ENCODE measurements at places on chromosomes 2 and 18. TPM values are rescaled to one million over a fixed set of nuclear protein-coding genes. Genes with fewer than 3 reads are reported as not detected.

DNA sequence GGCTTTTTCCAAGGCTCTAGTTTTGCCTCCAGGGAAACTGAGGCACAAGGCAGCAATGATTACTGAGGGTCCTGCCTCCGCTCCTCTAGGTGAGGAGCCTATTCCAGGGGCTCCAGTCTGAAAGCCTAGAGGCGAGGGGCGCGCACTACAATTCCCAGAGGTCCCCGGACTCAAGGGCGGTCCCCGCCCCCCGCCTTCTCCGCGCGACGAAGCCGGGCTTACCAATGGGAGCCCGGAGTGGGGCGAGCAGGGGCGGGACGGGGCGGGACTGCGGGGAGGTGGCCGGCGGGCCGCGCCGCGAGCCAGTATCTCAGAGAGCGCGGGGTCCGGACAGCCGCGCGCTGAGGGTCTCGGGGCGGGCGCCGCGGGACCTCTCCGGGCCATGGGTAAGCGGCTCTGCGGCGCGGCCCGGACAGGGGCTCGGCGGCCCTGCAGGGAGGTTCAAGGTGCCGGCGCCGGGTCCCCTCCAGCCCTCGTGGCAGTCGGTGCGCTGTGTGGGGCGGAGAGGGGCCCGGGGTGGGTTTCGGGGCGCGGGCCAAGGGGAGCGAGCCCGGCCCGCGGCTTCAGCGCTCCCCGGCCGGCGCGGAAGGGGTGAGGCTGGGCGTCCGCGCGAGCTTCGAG, at the start of gene ARID5A:
TSS of gene ARID5A (plus strand) at position 308 of the 621 bp plus-strand sequence. CDS start at position 383, 75 bp downstream.
- H3K27ac ChIP-seq: peak within 1 kb of the TSS; percentile 45
- H3K27me3 ChIP-seq: peaks cover 32% of the 10 kb centered on the region
- no peaks in the 10 kb centered on the region for H3K36me3 ChIP-seq
- DNase-seq: peak; percentile 85

DNA sequence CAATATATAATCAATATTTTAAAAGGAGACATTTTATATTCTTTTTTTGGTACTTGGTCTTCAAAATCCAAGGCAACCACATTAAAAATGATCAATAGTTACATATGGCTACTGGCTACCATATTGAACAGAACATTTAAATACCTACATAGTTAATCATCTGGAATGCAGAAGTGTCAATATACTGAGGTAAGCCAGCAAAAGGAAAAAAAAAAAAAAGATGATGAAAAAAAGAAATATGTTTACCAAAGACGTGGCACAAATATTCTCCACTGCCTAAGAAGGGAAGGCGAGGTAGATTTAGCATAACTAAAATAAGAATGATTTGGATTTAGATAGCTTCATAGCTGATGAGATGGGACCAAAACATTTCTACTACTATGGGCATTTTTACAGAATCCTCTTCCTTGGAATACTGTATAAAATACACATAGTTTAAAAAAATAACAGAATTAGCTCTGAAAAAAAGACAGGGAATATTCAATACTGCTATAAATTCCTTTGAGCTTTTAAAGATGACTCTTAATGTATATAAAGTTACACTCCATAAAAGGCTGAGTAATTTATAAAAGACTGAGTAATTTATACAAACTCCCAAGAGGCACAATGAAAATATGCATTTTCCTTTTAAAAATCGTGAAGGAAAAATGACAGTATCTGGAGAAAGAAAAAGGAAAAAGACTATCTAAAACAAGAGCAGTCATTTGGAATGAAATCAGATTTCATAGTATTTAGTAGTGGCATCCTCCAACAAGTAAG, 63.5 kb downstream of the CDH2 start:
- no peaks in the 10 kb centered on the region for H3K27me3 ChIP-seq
- no peak overlapping the region for H3K4me3 ChIP-seq
- H3K4me1 ChIP-seq: peaks cover 59% of the 10 kb centered on the region
- H3K27ac ChIP-seq: peak overlapping the region; percentile 60

The RTP5 gene
- not detected for total RNA-seq

- no peaks in the 10 kb centered on the region for H3K4me1 ChIP-seq
- DNase-seq: no peak
- H3K27me3 ChIP-seq: no peaks in the 10 kb centered on the region
- H3K4me3 ChIP-seq: no peak overlapping the region
Observed at GRCh38 chr2:142940606-142941223, 63.3 kb downstream of the KYNU start.

- H3K4me1 ChIP-seq: peaks cover 6% of the 10 kb centered on the region
- no peaks in the 10 kb centered on the region for H3K27me3 ChIP-seq
- no peak overlapping the region for H3K27ac ChIP-seq
- DNase-seq: no peak
- no peak overlapping the region for H3K4me3 ChIP-seq
Observed at GRCh38 chr2:195711478-195711877, 54.5 kb downstream of the SLC39A10 start.

DNA sequence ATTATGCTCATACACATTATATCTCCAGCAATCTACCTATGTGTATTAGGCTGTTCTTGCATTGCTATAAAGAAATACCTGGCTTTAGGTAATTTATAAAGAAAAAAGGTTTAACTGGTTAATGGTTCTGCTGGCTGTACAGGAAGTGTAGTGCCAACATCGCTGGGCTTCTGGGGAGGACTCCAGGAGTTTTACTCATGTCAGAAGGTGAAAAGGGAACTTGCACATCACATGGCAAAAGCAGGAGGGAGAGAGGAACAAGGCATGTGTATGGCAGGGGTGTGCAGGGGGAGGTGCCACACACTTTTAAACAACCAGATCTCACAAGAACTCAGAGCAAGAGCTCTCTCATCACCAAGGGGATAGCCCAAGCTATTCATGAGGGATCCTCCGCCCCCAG, 715.4 kb upstream of the ZEB2 start:
- H3K4me3 ChIP-seq: no peak overlapping the region
- H3K27me3 ChIP-seq: no peaks in the 10 kb centered on the region
- no peaks in the 10 kb centered on the region for H3K36me3 ChIP-seq
- H3K27ac ChIP-seq: no peak overlapping the region
- no peaks in the 10 kb centered on the region for H3K4me1 ChIP-seq

DNA sequence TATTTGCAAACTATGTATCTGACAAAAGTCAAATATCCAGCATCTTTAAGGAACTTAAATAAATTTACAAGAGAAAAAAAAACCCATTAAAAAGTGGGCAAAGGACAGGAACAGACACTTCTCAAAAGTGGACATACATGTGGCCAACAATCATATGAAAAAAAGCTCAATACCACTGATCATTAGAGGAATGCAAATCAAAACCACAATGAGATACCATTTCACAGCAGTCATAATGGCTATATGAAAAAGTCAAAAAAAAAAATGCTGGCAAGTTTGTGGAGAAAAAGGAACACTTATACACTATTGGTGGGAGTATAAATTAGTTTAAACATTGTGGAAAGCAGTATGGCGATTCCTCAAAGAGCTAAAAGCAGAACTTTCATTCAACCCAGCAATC, 130.3 kb upstream of the LHCGR start:
- H3K27me3 ChIP-seq: no peaks in the 10 kb centered on the region
- H3K36me3 ChIP-seq: no peaks in the 10 kb centered on the region
- H3K4me3 ChIP-seq: no peak overlapping the region
- H3K27ac ChIP-seq: no peak overlapping the region
- no peak for DNase-seq
- H3K4me1 ChIP-seq: no peaks in the 10 kb centered on the region

GRCh38 chr2:60597346-60597745, 43.9 kb upstream of the BCL11A start:
- H3K4me1 ChIP-seq: peaks cover 7% of the 10 kb centered on the region
- no peaks in the 10 kb centered on the region for H3K27me3 ChIP-seq
- DNase-seq: no peak
- H3K27ac ChIP-seq: no peak overlapping the region

- no peaks in the 10 kb centered on the region for H3K36me3 ChIP-seq
- peaks cover 14% of the 10 kb centered on the region for H3K4me1 ChIP-seq
- no peak overlapping the region for H3K4me3 ChIP-seq
- H3K27me3 ChIP-seq: no peaks in the 10 kb centered on the region
- H3K27ac ChIP-seq: no peak overlapping the region
Observed at GRCh38 chr2:42386682-42387081, 25.7 kb upstream of the COX7A2L start.

The CFAP53 gene
- 1.5 TPM for total RNA-seq

DNA sequence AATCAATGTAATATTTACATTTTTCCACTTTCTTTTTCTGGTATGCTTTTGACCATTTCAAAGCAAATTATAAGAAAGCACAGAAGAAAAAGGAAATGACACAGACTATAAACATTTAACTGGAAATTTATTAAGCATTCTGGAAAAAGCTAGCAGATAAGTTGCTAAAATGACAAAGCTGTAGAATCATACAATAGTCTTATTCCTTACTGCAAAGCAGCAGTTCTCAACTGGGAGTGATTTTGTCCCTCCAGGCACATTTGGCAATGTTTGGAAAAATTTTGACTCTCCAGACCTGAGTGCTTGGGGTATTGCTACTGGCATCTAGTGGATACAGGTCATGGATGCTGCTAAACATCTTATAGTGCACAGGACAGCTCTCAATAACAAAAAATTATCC, 75.1 kb downstream of the MBD5 start:
- no peaks in the 10 kb centered on the region for H3K4me1 ChIP-seq
- DNase-seq: no peak
- H3K36me3 ChIP-seq: no peaks in the 10 kb centered on the region
- no peak overlapping the region for H3K27ac ChIP-seq
- H3K27me3 ChIP-seq: no peaks in the 10 kb centered on the region
- H3K4me3 ChIP-seq: no peak overlapping the region

GRCh38 chr2:23009545-23010149, 375.3 kb upstream of the KLHL29 start:
- no peaks in the 10 kb centered on the region for H3K27me3 ChIP-seq
- no peak overlapping the region for H3K4me3 ChIP-seq
- no peaks in the 10 kb centered on the region for H3K36me3 ChIP-seq
- no peak for DNase-seq

- H3K4me3 ChIP-seq: no peak overlapping the region
- H3K27me3 ChIP-seq: peaks cover 40% of the 10 kb centered on the region
- no peak for DNase-seq
- H3K27ac ChIP-seq: no peak overlapping the region
Observed at GRCh38 chr2:25347205-25347815, 5.6 kb upstream of the DNMT3A start.

DNA sequence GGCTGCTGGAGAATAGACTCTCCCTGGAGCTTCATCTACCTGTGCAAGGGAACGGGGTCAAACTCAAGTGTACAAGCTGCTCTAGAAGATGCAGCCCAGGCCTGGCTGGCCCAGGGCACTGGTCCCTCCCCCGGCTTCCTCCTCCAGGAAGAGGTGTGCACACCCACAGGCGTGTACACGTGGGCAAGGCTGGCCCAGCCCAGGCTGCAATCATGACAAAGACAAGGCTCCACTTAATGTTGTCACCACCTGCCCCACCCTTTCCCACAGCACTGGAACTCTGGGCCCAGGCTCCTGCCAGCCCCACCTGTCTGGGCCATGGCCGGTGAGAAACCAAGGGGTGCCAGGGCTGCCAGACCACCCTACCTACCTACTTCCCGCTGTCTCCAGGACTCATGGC, 29.6 kb upstream of the ALPP start:
- no peak overlapping the region for H3K4me3 ChIP-seq
- H3K4me1 ChIP-seq: no peaks in the 10 kb centered on the region
- no peak for DNase-seq

DNA sequence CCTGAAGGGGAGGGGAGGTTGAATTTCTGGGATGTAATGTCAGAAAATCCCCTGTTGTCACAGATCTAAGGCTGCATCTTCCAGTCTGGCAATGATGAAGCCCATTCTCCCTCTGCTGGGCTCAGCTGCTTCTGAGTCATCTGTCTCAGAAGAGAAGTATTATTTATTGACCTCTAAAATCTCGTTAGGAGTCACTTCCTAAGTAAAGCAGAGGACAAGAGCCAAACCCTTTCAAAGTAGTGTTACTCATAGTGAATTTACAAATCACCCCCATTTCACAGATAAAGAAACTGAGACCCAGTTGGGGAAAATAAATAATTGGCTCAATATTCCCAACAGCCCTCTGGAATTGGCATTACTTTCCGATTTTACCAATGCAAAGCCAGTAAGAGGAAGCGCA, 167.3 kb upstream of the SKOR2 start:
- no peak for DNase-seq
- peaks cover 65% of the 10 kb centered on the region for H3K27me3 ChIP-seq
- no peaks in the 10 kb centered on the region for H3K36me3 ChIP-seq
- H3K27ac ChIP-seq: no peak overlapping the region

The ESPNL gene
- total RNA-seq: 0.40 TPM

DNA sequence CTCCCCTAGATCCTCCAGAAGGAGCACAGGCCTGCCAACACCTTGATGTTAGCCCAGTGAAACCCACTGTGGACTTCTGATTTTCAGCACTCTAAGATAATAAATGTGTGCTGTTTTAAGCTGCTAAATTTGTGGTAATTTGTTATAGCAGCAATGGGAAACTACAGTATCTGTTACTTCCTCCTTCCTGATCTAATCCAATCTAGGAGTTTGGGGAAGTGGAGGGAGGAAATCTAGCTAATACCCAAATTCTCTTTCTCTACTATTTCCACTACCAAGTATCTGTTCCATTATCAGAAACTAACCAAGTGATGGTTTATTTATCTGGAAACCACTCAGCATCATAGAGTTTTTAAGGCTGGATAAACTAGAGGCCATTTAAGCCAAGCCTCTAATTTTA, 64.9 kb downstream of the AFF3 start:
- peaks cover 17% of the 10 kb centered on the region for H3K27me3 ChIP-seq
- no peak overlapping the region for H3K4me3 ChIP-seq
- H3K4me1 ChIP-seq: peaks cover 3% of the 10 kb centered on the region
- no peak overlapping the region for H3K27ac ChIP-seq
- no peaks in the 10 kb centered on the region for H3K36me3 ChIP-seq

The KATNAL2 gene
- 6.1 TPM for total RNA-seq

- H3K4me1 ChIP-seq: peaks cover 5% of the 10 kb centered on the region
- no peaks in the 10 kb centered on the region for H3K36me3 ChIP-seq
- H3K27ac ChIP-seq: no peak overlapping the region
Observed at GRCh38 chr2:236694146-236694888, 124.7 kb downstream of the ACKR3 start.

- H3K36me3 ChIP-seq: no peaks in the 10 kb centered on the region
- H3K27ac ChIP-seq: no peak overlapping the region
- peaks cover 15% of the 10 kb centered on the region for H3K27me3 ChIP-seq
- no peaks in the 10 kb centered on the region for H3K4me1 ChIP-seq
- H3K4me3 ChIP-seq: no peak overlapping the region
- DNase-seq: no peak
Observed at GRCh38 chr2:236755278-236755840, 185.7 kb downstream of the ACKR3 start.

DNA sequence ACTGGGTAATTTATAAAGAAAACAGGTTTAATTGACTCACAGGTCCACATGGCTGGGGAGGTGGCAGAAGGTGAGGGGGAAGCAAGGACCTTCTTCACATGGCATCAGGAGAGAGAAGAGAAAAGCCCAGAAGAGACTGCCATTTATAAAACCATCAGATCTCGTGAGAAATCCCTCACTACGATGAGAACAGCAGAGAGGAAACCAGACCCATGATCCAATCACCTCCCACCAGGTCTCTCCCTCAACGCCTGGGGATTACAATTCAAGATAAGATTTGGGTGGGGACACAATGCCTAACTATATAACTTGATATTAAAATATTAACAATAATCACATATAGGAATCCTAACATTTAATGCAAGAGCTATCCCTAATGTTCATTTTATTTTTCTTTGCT, 31.8 kb downstream of the MEMO1 start:
- H3K4me1 ChIP-seq: peaks cover 13% of the 10 kb centered on the region
- H3K36me3 ChIP-seq: peaks cover 1% of the 10 kb centered on the region
- no peak for DNase-seq
- H3K4me3 ChIP-seq: no peak overlapping the region
- H3K27me3 ChIP-seq: no peaks in the 10 kb centered on the region

Data from progenitor cell of endocrine pancreas (in vitro differentiated cells).